Activated CD4-positive, alpha-beta T cell treated with anti-CD3 and anti-CD28 coated beads, Interleukin-2, amount 50 U/mL, for 24 hours (primary cell): ENCODE measurements at places on chromosomes 13 and 19.

DNA sequence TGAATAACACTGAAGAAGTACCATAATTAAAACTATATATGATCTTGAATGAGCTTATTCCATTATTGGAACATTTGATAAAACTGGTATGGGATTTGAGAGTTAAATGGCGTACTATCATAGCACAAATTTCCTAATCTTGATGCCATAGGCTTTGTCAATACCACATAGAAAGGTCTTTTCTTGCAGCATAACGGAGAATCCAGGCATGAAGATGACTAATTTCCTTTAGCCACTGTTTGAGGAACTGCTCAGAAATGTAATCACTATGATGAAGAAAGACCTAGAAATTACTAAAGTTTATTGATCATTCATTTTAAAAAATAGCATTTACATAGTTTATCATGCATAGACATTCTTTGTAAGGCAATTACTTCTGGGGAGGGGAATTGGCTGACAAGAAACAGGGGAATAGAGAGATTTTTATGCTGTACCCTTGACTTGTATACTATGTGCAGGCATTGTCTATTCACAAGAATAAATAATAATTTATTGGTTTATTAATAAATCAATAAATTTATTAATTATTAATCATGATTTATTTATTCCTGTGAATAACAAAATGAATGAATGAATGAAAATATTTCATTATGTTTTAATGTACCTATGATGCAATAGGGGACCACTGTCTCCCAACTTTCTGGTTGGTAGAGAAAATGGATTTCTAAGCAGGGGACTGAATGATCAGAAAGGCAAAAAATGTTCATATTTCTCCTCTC, 2676.6 kb downstream of the PCDH9 start:
- DNase-seq = no peak

- no peak for DNase-seq
These were observed 37.7 kb upstream of the PDCD5 start for GRCh38 chr19:32543115-32543900.

DNA sequence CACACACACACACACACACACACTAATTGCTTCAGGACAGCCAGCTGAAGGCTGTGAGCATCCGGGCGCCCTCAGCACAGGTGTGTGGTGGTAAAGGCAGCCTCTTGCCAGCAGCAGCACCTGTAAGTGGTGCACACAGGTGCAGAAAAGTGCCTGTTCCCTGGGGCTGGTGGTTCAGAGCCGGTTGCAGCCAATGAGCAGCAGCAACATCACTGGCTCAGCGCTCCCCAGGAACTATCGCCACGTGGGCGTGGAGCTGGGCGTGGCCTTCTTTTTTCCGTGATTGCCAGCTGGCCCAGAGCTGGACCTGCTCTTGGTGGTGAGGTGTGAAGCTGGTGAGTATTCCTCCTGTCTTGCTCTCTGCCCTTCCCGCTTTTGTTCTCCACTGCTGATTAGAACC, at the start of gene NLRP5:
Gene NLRP5 (plus strand): TSS at position 289 of the 400 bp plus-strand sequence.
- DNase-seq = no peak

DNA sequence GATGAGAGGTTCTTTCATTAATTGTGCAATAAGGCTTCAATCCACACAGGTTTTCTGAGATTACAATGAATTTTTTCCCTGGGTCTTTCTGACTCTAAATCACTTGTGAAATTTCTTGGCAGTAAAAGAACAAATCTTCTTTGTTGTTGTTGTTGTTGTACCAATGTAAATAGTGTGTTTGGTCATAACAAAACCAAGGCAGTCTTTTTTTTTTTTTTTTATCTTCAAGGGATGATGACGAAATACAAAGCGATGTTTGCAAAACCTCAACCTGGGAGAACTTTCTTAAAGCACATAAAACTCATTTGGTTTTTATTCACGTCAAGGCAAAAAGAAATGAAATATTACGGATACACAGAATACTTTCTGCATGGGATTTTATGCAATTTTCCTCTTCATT, 462.0 kb downstream of the LIG4 start:
- no peak for DNase-seq

GRCh38 chr19:1999856-2000515, 15.5 kb downstream of the BTBD2 start:
- DNase-seq = no peak

DNA sequence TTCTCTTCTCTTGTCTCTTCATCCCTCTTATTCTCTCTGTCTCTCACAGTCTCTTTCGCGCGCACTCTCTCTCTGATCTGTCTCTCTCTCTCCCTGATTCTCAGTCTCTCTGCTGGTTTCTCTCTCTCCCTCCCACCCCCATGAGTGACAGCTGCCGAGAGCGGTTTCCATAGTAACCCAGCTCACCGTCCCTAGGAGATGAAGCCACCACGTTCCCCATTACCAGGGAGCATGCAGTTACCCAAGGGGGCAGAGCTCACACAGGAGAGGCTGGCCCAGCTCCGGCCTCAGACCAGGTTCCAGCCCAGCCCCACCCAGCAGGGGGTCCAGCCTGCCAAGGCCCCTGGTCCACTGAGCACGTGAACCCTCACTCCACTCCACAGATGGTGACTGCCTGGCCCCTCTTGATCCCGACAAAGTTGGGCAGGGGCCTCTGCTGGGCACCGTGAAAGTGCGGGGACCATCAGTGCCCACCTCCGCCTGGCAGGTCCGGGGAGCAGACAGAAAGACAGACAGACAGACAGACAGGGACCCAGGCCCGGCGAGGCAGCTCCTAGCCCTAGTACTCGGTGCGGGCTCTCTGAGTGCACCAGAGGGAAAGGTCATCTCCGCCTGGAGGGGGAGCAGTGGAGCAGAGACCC, 50.6 kb downstream of the CELF5 start:
- peak; percentile 16 for DNase-seq

GRCh38 chr19:35404879-35405622, 34.2 kb downstream of the GPR42 start:
- no peak for DNase-seq

GRCh38 chr13:98921786-98922185, 56.1 kb downstream of the DOCK9 start:
- no peak for DNase-seq

- DNase-seq = no peak
These were observed 269.1 kb downstream of the NDFIP2 start for GRCh38 chr13:79749984-79750551.

- peak; percentile 63 for DNase-seq
These were observed 65.0 kb downstream of the RASA3 start for GRCh38 chr13:114067381-114067885.

GRCh38 chr13:97498419-97498818, 64.5 kb downstream of the RAP2A start:
- DNase-seq = no peak

DNA sequence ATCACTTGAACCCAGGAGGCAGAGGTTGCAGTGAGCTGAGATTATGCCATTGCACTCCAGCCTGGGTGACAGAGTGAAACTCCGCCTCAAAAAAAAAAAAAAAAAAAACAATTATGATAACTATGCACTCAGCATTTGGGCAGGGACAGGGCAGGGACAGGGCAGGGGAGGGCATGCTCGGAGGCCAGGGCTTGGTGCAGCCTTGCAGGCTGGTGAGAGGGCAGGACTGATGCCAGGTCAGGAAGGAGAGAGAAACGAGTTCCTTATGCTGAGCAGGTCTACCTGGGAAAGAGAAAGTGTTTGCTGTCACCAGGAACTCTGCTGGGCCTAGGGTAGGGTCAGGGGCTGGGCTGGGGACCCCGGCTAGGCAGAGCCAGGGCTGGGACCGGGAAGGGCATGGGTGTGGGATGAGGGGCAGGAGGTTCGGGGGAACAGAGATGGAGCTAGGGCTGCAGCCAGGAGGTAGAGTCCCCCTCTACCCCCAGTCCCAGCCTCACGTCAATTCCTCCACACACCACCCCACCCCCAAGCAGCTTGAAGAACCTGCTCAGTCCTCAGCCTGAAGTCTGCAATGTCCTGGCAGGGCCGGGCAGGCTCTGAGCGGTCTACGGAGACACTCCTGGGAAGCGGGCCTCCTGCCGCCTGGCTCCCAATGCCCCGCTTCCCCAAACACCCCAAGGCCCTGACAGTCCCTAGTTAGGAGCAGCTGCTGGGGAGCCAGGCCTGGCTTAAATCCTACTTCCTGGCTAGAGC, 2.8 kb downstream of the FXYD3 start:
- no peak for DNase-seq

DNA sequence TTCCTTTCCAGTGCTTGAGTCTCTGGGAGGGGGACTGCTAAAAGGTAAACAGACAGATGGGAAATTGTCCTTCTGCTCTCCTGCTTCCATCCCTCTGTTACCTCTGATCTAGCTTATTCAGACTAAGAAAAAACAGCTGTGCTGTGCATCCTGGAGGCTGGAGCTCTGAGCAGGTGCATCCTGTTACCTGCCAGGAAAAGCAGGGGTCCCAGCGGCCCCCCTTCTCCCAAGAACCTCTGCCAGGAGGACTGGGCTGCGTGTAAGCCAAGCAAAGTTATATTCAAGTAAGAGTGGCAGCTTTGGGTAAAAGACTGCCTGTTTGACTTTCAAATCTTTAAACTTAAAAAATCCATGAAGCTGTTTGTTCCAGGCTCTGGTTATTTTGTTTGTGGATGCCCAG, 75.1 kb downstream of the C13orf42 start:
- DNase-seq = no peak

DNA sequence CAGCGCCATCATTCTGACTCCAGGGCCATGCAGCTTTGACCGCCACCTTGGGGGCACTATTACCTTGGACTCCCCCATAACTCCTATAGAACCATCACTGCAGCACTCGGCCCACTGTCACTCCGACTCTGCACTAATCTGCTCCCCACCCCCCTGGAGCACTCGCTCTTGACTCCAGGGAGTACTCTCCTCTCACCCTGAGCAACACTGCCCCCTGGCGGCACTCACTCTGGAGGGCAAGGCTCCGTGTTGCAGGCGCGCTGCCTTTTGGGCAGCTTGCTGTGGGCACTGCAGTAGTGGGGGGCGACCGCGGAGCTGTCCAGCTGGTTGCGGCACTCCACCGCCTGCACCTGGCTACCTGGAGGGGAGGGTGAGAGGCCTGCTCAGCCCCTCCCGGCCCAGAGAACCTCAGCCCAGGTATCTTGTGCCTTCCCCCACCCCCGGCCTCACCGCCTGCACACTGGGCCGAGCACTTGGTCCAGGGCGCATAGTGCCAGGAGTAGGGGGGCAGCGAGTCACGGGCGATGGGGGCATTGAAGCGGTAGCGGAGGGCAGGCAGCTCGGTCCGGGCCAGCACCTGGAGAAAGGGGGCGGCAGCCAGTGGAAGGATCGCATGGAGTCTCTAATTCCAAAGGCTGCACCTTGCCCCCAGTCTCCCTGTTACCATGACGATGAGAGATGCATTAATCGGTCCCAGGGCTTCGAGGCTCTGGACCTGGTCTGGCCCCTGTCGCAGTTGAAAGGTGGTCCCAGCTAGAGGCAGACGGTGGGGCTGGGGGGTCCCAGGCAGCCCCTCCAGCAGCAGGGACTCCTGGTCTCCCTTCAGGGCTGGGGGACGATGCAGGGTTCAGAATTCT, 8.9 kb upstream of the MYO1F start:
- DNase-seq = no peak

DNA sequence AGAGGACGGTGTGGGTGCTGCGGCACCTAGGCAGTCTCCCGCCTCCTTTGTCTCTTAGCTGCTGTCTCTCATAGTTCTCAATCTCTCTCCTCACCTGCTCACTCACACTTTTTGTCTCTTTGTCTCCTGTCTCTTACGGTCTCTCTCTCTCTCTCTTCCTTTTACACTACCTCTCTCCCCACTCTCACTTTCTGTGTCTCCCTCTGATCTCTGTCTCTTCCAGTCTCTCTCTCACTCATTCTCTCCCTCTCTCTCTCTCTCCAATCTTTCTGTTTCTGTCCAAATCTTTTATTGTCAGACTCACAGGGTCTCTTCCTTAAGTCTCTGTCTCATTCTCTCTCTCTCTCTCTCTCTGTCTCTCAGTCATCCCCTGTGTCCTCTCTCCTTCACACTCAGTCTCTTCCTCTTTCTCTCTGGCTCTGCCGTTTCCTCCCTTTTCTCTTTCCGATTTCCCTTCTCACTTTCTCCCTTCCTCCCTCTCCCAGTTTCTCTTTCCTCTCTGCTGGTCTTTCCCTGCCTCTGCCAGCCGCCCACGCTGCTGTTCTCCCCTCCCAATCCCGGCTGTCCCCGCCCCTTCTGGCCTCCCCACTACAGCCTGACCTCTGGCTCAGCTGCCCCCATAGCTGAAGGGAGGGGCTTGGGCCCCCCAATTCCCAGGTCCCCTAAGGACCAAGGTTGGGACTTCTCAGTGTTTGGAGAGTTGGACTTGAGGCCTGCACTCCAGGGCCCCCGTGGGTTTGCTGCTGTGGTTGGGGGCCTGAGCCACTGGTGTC, at the start of gene PLEKHA4:
Gene PLEKHA4 (minus strand): TSS at position 504 of the 773 bp plus-strand sequence. CDS start 997 bp downstream, outside the sequence.
- DNase-seq = no peak

GRCh38 chr13:114157869-114158495, 21.1 kb upstream of the CFAP97D2 start:
- DNase-seq = no peak

DNA sequence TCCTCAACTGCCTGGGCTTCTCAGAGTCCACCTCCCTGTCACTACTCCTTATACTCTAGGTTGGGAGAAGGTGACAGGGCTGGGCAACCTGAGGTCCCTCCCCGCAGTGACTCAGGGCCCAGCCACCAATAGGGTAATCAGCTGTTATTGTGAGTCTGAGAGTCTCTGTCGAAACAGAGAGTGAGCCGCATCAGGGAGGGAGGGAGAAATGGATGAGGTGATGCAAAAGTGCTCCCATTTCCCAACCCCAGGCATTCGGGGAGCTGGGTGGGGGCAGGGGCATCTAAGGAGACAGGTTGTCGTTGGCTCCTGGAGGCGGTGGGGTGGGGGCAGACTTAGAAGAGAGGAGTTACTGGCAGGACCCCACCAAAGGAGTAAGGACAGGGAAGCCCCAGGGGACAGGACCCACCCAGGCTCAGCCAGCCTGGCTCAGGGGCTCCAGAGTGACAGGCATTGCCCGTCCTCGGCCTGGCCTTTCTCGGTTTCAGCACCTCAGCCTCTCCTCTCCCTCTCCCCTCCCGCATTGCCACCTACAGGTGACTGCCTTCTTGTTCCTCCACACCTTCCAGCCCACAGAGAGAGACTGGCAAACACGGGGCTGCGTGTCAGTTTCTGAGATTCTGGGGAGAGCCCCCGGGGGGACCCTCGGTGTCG, at the start of gene DMKN:
Gene DMKN (minus strand): TSS at position 22 of the 654 bp plus-strand sequence. CDS start 174 bp downstream, outside the sequence.
- DNase-seq = no peak

GRCh38 chr19:53870485-53870844, 2.8 kb downstream of the MYADM start:
- no peak for DNase-seq

GRCh38 chr19:44723952-44724319, 24.6 kb upstream of the BCL3 start:
- peak; percentile 71 for DNase-seq

DNA sequence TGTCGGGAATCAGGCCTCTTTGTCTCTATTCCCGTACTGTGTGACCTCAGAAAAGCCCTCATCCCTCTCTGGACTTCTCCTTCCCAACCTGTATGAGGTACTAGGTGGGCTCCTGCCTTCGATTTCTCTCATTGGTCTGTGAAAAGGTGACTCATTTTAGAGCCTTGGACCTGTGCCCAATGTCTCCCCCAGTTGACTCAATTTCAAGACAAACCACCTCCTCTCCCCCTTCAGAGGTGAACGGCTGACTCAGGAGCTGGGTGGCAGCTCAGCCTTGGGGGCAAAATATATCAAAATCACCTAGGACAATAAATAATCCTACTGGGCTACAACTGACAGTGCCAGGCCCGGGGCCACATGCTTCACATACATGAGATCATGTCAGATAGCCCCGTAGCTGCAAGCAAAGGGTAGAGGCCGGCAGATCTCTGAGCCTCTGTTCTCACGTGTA, 630 bp downstream of the COQ8B start:
- DNase-seq = peak; percentile 75

GRCh38 chr13:95462801-95463200, 89.7 kb upstream of the CLDN10 start:
- no peak for DNase-seq

GRCh38 chr19:44573627-44574026, 39.7 kb upstream of the IGSF23 start:
- DNase-seq = no peak

- peak; percentile 56 for DNase-seq
These were observed 27.7 kb downstream of the GADD45B start for GRCh38 chr19:2503521-2504109.
